Activated T-cell treated with anti-CD3 and anti-CD28 coated beads for 1 hour (primary cell): ENCODE measurements at places on chromosomes 13 and 19.

DNA sequence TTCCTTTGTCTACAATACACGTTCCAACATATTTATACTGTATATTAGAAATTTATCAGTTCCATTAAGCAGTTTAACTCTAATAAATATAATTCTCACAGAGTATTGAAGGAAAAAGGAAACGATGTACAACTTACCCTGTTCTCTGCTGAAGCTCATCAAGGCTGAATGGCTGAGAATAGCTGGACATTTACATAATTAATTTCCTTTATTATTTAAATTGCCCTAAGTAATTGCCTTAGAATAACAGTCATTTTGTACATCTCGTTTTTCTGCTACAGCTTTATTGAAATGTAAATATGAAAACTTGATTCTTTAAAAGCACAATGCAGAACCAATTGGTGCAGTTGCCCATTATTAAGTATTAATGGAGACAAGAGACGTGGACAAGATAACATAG is 648.3 kb upstream of the ATXN8OS start:
- DNase-seq, result no peak

DNA sequence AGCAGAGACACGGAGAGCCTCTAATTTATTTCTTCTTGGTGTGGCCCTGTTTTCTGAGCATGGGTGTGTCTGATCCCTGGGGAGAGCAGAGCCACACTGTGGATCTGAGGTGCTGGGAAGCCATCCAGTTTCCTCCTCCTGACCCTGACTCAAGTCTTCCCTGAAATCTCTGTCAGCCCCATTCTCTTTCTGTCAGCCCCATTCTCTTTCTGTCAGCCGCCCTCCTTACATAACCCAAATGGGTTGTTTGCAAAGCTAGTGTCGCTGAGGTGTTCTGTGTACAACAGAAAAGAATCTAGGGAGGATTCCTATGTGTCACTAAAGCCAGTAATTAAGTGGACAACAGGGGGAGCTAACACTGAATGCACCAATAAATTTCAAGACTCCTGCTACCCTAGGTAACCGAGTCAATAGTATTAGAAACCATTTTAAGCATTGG is 50.2 kb downstream of the LRCH1 start:
- DNase-seq, result no peak

DNA sequence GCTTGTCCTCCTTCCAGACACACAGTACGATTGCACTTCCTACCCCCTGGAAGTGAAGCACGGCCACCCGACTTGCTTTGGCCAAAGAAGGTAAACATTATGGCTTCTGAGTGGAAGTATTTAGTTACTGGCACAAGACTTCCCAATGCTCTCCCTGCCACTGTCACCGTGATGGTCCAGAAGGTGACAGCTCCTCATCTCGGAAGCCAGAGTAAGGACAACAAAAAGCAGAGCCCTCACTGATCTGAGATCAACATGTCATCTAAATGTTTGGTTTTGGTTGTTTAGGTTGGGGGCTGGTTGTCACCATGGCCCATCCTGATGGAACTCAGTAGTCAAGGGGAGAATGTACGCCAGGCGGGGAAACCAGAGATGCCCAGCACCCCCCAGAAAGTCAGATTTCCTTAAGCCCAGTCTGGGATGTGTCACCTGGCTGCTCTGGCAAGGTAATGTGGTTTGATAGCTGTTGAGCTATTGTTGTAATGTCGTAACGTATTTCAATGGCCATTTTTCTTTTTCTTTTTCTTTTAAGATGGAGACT is 170.1 kb upstream of the ZNF536 start:
- DNase-seq, result no peak

DNA sequence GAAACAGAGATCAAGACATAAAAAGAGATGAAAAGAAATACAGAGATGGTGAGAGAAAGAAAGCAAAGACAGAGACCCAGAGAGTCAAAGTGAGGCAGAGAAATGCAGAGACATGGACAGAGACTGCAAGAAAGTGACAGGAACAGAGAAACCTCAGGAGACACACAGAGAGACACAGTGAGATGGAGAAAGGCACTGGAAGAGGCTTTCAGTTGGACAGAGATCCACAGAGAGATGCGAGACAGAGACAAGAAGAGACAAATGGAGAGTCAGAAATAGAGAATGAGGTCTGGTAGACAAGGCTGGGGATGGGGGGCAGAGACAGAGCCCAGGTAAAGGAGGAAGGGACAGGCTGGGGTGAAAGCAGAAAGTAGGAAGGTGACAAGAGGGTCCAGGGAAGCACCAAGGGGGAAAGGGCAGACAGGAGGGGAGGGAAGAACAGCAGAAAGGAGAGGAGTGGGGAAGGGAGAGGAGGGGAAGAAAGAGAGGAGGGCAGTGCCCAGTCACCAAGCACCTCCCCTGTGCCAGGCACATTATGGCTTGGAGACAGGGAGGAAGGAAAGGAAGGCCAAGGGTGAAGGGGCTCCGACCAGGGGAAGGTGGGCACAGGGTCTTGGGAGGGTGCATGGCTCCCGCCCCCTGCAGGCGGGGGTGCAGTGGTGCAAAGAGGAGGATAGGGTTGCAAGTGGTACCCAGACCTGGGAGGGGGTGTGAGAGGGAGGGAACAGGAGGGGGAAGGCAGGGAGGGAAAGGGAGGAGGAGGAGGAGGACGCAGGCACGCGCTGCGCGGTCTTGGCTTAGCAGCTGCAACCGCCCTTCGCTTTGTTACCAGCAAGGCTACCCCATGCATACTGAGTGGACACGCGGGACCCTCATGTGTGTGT is 38.4 kb downstream of the DEDD2 start:
- DNase-seq, result no peak

DNA sequence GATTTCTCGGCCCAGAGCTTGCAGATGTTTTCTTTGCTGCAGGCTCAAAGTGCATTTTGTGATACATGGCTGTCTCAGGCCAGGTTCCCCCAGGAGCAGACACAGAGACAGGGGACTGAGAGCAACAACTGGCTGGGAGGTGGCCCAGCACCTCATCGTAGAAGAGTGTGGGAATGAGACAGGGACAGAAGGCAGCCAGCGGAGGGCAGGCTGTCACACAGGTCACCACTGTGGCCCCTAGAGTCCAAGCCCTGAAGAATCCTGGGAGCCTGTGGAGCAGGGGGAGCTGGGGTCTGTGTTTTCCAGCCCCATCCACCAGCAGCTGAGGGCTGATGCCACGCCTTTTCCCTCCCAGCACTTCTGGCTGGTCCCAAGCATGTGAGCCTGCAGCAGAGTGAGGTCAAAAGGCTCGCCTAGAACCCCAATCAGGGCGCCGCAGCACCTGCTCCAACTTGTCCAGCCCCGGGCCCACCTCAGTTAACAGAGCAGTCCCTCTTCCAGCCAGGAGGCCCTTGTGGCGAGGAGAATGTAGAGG is 723.8 kb downstream of the UQCRFS1 start:
- no peak for DNase-seq

DNA sequence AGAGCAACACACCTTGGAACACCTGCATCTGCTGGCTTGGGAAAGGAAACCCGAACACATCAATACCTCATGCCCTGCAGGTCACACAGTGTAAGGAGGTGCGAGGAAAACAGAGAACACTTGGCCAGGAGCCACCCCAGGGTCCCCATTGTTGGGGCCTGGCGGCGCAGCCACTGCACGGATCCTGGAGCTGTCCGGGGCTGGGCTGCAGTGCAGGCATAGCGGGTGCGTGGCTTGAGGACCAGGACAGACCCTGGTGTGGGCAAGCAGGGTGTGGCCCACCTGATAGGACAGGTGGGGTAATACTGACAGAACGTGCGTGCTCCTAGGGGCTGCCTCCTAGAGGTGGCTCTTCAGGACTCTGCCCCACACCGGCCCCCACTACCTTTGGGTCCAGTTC is 16.8 kb upstream of the TMEM160 start:
- no peak for DNase-seq

GRCh38 chr13:90896002-90896401 is 451.5 kb upstream of the MIR17HG start:
- no peak for DNase-seq

DNA sequence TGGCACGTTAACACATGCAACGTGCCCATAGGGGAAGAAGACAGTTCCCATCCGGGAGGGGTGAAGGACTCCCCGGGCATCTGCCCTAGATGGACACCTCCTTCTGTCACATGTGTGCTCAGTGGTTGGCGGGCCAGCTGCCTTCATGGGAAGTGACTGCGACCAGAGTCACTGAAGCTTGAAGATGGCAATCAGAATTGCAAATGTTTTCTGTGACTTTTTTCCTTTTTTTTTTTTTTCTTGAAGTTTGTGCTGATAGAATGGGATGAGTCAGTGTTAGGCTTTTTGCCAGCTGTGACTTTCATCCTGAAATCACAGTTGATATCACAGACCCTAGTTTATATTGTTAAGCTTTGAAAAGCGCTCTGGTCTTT is 109.2 kb upstream of the MCF2L start:
- no peak for DNase-seq

DNA sequence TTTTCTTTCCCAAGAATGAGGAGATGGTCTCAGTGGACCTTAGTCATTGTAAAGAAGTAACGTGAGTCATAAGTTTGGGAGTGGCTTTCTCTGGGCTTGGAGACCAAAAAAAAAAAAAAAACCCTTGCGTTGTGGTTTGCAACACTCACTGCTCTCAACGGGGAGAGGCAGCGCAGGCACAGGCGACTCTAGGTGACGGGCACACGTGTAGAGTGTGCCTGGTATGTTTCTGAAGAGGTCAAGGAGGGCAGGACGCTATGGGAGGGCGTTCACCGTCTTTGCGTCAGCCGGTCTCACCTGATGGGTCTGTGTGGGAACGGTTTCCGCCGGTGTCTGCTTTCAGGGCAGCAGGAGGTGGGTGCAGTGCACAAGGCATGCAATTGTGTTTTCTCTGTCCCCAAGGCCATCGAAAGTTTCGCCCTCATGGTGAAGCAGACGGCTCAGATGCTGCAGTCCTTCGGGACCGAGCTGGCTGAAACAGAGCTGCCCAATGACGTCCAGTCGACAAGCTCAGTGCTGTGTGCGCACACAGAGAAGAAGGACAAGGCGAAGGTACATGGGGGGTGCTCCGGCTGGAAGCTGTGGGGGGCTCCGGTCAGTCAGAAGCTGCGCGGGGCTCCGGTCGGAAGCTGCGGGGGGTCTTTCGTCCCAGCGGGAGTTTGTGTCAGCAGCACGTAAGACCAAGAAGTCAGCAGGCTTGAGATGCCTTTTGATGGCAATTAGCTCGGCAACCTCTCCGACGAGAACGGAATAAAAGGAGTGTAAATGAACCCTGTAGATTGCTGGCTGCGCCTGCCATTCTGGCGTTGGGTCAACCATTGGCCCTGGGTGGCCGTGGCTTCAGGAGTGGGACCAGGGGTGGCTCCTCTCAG is 40.8 kb upstream of the F7 start:
- no peak for DNase-seq

- no peak for DNase-seq
Measured at GRCh38 chr19:40358773-40359172, 10.3 kb downstream of the PLD3 start.

DNA sequence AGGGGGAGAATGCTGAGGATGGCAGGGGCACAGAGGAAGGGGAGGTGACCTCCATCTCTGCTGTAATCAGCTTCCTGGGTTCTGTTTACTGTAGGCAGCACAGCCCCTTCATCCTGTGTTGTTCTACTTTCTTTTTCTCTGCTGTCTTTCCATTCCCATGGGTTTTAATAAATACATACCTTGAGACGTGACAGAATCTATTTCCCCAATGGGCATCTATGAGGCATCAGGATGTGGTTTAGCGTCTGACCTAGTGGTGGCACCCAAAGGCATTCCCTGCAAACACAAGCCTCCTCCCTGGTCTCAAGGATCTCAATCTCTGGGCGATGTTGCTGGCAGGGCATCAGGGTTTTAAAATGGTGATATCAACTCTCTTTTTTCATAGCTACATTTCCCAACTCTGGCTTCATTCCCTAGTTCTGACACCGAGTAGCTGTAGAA is 60.8 kb downstream of the ALOX5AP start:
- no peak for DNase-seq

DNA sequence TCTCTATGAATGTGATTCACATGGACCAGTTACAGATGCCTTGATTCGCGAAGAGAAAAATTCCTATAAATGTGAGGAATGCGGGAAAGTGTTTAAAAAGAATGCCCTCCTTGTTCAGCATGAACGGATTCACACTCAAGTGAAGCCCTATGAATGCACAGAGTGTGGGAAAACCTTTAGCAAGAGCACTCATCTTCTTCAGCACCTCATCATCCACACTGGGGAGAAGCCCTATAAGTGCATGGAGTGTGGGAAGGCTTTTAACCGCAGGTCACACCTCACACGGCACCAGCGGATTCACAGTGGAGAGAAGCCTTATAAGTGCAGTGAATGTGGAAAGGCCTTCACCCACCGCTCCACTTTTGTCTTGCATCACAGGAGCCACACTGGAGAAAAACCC is 7.7 kb downstream of the ZNF543 start:
- no peak for DNase-seq

- no peak for DNase-seq
Measured at GRCh38 chr13:50025436-50025835, 10.2 kb downstream of the KCNRG start.

DNA sequence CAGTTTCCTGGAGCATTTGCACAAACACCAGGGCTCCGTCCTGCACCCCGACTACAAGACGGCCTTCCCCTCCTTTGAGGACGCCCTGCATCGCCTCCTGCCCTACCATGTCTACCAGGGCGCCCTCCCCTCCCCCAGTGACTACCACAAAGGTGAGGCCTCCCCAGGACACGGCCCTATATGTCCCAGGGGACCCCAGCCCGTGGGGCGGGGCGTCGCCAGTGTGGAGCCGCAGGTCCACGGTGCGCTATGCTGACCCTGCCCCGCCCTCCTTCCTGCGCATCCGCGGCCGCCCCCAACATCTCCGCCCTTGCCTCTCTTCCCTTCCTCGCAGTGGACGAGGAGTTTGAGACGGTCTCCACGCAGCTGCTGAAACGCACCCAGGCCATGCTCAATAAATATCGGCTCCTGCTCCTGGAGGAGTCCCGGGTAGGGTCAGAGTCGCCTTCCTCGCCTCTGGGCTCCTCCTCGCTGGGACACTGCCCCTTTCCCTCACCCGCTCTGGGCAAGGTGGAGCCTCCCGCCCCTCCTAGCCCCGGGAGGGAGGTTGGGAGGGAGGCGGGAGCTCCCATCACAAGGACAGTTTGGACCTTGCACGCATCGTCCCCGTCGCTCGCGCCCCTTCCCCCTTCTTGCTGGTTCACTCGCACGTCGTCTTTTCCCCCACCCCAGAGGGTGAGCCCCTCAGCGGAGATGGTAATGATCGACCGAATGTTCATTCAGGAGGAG is 14.4 kb upstream of the EHD2 start:
- DNase-seq, result no peak
